ENCODE measurements at places on chromosomes 16 and 17.

DNA sequence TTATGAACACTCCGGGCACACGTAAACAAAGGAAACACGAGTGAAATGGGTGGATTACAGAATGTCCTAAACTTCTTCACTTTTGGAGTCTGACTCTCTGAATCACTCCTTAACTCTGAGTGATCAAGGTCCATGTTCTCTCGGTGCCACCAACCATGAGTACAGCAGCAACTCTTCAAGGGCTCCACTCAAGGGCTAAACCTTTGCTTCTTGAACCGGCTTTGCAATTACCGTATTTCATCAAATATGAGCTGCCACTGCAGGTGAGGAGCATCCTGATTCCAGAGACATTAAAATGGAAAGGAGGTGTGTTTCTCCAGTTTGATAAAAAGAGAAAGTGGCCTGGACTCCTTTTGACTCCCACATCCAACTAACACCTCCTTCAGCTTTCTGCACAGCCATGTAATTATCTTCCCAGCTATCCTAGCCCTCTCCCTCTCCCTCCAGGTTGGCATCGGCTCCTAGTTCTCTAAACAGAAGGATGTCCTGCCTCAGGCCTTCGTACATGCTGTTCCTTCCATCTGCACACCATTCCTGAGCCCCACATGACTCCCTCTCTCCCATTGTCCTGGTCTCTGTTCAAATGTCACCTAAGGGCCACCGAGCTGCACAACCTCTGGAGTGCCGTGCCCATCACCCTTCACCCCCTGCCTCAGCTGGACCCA is 61.4 kb downstream of the ZDHHC7 start:
- DNase-seq = no peak

- DNase-seq = peak; percentile 27
Observed at GRCh38 chr17:20189302-20189701, 180.1 kb downstream of the SPECC1 start.

- DNase-seq = no peak
Observed at GRCh38 chr17:8870406-8871040, 3.0 kb upstream of the PIK3R6 start.

GRCh38 chr16:72740347-72740746 is 307.6 kb downstream of the ZFHX3 start:
- DNase-seq = no peak

GRCh38 chr17:47785538-47786123 is 36.0 kb downstream of the OSBPL7 start:
- DNase-seq = no peak

- peak; percentile 87 for DNase-seq
Observed at GRCh38 chr17:8417806-8418205, 17.9 kb upstream of the NDEL1 start.

- DNase-seq = no peak
Observed at GRCh38 chr16:89442990-89443726, 47.2 kb downstream of the ANKRD11 start.

GRCh38 chr16:50310308-50311133 is 44.2 kb downstream of the ADCY7 start:
- no peak for DNase-seq

DNA sequence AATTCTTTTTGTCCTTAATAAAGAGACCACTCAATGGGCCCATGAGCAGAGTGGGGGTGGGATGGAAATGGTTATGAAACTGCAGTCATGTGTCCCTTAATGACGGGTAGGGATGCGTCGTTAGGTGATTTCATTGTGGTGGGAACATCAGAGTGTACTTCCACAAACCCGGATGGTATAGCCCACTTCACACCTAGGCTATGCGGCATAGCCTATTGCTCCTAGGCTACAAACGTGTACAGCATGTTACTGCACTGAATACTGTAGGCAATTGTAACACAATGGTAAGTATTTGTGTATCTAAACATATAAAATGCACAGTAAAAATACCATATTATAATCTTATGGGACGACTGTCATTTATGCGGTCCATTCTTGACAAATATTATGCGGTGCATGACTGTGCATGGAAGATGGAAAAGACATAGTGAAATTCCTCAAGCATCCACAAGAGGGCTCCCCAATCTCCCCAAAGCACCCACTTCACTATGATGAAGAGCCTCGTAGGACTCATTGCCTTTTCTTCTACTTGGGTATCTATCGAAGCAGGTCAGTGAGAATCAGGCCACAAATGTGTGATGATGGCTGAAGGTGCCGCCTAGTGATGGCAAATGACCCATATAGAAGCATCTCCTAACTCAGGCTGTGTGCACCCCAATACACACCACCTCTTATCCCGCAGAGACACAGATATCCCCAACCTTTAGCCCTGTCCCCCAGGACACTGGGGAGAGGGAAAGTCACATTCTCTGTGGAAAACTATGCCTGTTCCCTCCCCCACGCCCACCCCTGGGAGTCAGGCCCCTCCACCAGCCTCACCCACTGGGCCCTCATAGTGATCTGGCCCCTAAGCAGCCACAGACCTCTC is 43.5 kb downstream of the TBX21 start:
- peak; percentile 43 for DNase-seq

- no peak for DNase-seq
Observed at GRCh38 chr16:62805221-62805857, 769.1 kb upstream of the CDH8 start.

DNA sequence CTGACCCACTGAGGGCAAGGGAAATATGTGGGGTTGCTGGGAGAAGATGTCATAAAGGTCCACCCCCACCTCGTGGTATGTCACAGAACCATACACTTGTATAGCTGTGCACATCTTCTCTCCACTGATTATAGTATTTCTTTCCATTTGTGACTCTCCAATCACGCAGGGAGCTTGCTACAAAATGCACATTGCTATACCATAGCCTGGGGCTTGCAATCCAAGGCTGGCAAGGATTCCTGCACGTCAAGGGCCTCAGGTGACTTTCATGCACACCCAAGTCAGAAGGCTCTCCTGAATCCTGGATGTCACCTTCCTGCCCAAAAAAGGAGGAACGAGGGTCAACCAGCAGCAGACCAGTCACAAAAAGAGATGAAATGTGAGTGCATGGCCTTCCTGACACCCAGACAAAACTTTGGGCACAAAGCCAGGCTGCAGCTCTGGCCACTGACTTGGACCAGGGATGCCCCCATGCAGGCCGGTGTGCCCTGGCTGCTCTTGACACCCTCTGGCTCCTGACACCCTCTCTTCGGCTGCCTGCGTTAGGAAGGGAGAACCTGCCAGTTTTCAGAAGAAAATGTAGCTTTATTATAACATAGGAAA is 12.1 kb downstream of the TBC1D26 start:
- no peak for DNase-seq

GRCh38 chr16:1007284-1007850 is 25.8 kb downstream of the SOX8 start:
- no peak for DNase-seq

DNA sequence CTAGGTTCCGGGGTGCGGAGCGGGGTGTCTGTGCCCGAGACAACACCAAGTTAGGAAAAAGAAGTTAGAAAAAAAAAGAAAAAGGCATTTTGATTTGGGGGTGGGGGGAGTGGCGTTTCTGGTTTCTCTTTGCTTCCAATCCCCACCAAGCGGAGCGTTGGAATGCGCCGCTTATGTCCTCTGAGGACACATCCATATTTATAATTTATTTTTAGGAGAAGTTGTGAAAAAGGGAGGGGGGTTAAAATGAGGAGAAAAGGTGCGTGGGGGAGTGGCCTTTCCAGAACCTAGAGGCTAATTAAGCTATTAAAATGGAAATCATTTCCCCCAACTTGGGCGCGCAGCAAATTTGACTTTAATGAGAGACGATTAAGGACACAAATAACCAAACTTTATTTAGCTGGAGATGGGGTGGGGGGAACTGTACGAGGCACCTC is 232.1 kb downstream of the MRTFB start:
- DNase-seq = no peak

DNA sequence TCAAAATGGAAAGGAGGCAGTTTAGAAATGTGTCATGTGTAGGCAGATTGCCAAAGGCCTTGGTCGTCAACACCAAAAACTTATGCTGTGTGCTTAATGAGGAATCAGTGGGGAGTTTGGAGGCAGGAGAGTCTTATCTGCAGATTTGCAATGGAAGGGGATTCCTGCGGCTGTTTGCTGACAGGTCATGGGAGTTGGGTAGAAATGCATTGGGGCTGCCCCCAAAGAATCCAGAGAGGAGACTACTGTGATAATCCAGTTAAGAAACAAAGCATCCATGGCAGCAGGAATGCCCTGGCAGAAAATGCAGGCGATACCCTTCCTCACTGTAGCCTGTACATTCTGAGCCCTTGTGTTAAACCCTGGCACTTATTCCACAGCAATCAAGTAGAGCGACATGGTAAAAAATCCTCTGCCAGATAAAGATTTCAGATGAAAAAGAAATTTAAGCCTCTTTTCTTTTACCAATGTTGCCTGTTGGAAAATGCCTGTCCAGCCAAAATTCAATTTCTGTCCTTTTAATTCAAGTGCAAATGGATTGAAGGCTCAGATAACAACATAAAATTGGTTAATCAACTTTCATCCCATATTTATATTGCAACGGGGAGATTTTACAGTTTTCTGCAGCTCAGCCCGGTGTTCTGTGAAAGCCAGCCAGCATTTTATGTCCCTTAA is 491.0 kb upstream of the CDH5 start:
- DNase-seq = no peak

DNA sequence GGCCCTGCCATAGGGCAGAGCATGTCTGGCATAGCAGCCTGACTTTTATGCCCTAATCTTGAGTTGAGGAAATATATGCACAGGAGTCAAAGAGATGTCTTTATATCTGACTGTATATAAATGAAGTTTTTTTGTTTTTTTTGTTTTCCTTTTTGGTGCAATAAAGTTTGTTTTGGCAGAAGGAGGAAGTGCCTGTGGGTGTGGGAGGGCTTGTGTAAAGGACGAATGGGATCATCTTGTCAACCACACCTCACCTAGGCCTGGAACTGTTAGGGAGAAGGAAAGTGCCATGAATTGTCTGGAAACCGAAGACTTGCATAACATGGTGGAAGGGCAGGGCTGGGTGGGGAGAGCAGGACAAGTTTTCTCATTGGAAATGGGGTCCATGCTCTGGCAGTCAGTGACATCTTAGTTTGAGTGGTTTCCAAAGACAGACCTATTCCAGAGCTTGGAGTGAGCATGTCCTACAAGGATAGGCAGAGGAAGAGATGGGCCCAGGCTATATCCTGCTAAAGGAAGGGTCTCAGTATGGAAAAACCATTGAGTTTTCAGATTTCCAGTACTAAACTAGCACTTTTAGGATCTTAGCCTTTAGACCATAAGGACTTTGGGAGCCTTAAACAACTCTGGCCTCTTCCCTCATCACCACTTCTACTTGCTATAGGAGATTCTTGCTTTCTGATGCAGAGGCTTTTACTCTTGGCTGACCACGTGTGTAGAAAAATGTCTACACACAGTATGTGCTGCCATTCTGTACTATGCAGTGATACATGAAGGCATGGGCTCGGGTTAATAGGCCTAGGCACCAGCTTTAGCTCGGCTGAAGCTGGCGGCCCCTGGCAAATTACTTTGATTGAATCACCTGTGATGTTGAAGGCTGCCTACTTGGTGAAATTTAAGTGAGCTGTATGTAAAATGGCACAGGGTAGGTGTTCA is 15.5 kb downstream of the SNF8 start:
- peak; percentile 56 for DNase-seq

- DNase-seq = no peak
Observed at GRCh38 chr17:80930335-80931279, 61.0 kb upstream of the CHMP6 start.
